Central memory CD4-positive, alpha-beta T cell (primary cell): ENCODE measurements at places on chromosomes 2 and 18.

DNA sequence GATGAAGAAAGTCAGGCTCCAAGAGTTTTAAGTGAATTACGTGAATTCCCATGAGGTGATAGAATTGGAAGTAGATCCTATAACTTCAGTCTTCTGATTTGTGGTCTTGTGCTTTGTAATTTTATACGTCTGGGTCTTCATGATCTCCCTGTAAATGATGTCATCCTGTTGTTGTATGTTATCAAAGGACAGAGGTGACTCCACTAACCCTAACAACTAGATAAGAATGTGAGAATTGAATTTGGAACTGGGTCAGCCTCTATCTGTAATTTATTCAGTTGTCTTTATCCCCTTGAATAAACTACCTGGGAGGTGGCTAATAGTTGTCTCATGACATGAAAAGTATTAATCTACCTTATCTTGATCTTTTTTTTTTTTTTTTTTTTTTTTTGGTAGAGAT lies 86.4 kb upstream of the B3GNT2 start:
- DNase-seq: no peak

DNA sequence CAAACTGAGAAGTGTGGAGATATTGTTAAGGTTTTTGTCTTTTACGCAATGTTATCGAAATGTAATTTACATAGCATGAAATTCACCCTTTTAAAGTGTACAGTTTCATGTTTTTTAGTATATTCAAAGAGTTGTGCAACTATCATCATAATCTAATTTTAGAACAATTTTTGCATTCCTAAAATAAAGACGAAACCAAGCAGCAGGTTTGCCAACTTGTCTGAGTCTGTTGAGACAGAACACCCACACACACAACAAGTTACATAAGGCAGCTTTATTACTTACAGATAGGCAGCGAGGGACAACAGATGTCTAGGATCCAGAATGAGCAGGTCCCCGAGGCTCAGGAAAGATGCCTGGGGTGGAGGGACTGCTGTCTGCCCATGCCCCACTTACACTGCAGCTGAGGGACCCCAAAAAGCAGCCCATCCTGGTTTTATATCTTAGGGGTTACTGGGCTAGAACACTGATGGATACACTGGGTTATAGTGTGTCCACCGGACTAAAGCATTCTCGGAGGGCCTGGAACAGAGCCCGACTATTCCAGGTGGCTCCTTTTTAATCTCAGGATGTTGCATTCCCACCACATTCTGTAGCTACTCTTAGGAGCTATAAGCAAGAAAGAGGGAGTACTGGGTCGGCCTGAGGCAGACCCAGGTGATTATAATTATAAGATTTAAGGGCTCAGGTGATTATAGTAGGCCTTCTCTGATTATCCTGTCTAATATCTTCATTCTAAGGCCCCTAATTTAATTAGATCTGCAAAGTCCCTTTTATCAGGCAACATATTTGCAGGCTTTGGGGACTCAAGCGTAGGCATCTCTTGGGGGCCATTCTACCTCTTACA lies 150.2 kb upstream of the DOK6 start:
- no peak for DNase-seq

DNA sequence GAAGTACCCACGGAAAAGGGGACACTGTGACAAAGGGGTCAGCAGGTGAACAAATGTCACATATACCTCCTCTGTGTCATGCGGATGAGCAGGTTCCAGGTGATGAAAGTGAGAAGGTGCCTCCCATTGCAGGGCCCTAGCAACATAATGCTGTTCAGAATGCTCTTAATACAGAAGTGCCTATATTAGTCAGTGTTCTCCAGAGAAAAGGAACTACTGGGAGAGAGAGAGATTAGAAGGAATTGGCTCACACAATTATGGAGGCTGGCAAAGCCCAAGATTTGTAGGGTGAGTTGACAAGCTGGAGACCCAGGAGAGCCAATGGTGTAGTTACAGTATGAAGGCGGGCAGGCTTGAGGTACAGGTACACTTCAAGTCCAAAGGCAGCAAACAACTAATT lies 98.1 kb upstream of the CDC42EP3 start:
- no peak for DNase-seq

DNA sequence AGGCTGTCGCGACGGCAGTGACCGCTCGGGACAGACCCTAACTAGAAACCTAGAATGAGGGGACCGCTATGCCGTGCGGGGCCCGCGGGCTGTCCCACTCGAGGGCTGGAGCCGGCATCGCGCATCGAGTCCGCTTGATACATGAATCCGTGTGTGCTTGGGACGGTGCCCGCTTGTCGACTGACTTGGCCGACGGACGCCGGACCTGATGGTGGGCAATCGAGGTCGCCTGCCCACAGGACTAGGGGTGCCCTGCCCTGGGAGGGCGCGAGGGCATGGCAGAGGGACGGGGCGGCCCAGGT lies 749 bp upstream of the PTMA start:
- DNase-seq: no peak

DNA sequence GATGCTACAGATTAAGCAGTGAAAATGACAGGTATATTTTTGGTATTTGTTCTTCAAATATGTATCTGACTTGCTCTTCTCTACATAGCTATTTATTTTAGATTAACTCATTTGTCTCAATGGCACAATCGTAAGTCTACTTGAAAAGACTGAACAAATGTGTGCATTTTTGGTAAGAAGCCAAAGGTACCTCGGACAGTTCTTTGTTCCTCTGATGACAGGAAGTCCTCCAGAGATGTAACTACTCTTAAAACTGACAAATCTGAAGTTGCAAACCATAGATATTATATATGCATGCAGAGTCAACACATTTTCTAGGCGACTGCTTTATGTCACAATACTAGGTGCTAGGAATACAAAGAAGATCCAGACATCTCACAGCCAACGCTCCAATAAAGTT lies 36.7 kb downstream of the NDUFAF7 start:
- no peak for DNase-seq

- DNase-seq: no peak
These were observed 14.6 kb upstream of the SLC9A2 start for GRCh38 chr2:102604769-102605168.

- DNase-seq: no peak
These were observed 677.5 kb upstream of the FSHR start for GRCh38 chr2:49831698-49832367.

DNA sequence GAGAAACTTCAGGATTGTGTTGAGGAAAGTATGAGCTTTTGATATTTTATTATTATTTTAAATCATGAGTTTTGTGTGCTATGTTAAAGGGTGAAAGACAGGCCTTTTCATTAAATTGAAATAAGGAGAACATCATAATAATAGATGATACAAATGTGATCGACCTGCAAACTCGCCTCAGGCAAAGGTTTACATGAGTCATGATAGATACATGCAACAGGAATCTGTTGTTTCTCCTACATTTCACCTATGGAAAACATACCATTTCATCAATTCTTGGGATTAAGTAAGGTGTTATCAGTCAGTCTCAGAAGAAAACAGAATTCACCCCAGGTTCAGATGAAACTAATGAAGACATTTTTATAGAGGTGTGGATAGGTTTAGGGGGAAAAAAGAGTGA lies 1992.5 kb upstream of the PIK3C3 start:
- no peak for DNase-seq

- DNase-seq: no peak
These were observed 59.9 kb upstream of the STPG4 start for GRCh38 chr2:47214990-47215389.

DNA sequence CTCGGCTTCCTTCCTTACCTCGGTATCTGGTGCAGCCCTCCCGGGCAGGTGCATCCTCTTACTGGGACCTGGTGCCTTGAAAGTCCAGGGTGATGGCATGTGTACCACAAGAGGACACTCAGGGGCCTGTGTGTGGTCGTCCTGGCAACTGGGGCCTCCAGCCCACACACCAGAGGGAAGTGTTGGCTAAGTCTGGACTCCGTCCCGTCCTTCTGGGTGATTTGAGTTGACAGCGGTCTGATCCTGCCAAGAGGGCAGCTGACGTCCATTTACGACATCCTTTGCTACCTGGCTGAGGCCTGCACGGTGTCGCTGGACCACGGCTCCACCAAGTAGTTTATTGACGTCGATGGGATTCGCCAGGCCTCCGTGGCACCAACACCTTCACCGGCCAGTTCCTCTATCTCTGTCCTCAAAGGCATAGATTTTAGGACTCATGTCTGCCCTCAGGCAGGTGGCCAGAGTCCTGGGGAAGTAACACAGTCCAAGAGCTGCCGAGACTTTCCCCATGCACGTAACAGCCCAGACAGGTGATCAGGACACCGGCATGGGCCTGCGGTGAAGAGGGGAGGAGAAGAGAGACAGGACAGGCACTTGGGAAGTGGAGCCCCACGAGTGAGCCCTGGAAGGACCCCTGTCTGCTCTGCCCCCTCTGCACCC lies 186.0 kb upstream of the HDAC4 start:
- DNase-seq: no peak

DNA sequence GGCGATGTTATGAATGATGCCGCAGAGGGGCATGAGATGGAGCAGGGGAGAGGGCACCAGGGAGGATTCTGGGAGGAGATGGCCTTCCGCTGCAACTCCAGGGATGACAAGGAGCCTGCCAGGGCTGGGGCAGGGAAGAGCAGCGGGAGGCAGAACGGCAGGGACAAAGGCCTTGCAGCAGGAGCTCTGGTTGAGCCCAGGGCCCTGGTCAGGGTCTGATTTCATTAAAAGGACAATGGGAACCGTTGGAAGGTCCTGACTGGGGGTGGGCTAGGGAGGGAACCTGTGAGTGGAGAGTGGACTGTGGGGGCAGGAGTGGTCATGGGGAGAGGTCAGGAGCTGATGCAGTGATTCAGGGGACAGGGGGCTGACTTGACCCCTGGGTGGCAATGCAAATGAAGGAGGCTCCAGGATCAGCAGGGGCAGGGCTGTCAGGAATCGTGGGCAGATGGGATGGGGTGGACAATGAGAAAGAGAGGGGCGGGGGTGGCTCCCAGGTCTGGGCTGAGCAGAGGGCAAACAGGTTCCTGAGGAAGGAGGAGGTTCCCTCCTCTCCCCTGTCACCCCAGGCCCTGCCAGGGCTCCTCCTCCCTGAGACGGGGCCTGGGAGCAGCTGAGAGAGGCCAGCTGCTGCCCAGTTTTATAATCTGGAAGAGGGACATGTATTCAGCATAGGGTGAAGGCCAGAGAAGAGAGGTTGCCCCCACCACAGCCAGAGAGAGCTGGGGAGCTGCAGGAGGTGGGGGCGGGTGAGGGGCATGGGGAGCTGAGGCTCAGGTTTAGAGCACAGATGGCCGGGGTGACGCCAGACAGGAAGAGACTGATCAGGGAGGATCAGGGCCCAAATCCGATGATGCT lies 7.3 kb upstream of the DUSP2 start:
- no peak for DNase-seq

- no peak for DNase-seq
These were observed 250.4 kb upstream of the DSEL start for GRCh38 chr18:67766930-67767329.

DNA sequence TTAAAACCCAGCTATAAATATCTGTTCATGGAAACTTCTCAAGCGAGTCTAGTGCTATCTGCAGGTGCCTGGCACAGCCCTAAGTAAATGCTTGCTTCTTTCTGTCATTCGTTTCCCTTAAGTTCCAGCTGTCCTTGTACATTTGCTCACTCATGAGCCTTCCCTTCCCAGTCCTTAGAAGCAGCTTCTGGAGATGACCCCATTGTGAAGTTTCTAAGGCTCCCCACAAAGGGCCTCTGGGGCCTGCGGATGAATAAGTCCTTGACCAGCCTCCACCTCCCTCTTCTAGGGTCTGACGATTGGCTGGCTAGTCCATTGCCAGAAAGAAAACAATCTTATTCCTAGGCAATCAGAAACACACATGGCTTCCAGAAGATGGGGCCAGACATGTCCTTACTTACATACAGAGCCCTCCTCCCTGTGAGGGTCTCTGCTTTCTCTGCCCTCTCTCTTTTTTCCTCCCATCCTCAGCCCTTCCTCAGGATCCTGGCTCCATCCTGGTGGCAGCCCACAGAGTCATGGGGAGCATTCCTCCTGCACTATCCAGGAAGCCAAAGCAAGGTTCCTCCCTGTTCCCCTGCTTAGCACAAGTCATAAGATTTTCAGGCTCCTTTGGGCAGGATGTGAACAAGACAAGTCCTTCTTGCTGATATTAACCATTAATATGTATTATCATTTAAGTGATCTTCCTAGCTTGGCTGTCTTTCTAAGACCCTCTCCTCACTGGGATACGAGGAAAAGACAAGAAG lies 87.3 kb downstream of the TNFRSF11A start:
- DNase-seq: no peak

GRCh38 chr18:49656073-49656692 lies 94.3 kb downstream of the LIPG start:
- DNase-seq: no peak

- DNase-seq: no peak
These were observed 640.7 kb downstream of the IRS1 start for GRCh38 chr2:226158940-226159339.

- no peak for DNase-seq
These were observed 25.3 kb downstream of the RAMP1 start for GRCh38 chr2:237884681-237885080.

- no peak for DNase-seq
These were observed 1.7 kb downstream of the TMEM127 start for GRCh38 chr2:96264086-96264485.

- no peak for DNase-seq
These were observed 41.7 kb downstream of the PLEKHM3 start for GRCh38 chr2:207983641-207984042.

DNA sequence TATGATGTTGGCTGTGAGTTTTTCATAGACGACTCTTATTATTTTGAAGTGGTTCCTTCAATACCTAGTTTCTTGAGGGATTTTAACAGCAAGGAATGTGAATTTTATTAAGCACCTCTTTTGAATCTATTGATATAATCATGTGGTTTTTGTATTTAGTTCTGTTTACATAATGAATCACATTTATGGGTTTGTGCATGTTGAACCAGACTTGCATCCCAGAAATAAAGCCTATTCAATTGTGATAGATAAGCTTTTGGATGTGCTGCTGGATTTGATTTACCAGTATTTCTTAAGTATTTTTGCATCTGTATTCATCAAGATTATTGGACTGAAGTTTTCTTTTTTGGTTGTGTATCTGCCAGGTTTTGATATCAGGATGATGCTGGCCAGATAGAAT lies 131.6 kb upstream of the SCN7A start:
- DNase-seq: no peak

DNA sequence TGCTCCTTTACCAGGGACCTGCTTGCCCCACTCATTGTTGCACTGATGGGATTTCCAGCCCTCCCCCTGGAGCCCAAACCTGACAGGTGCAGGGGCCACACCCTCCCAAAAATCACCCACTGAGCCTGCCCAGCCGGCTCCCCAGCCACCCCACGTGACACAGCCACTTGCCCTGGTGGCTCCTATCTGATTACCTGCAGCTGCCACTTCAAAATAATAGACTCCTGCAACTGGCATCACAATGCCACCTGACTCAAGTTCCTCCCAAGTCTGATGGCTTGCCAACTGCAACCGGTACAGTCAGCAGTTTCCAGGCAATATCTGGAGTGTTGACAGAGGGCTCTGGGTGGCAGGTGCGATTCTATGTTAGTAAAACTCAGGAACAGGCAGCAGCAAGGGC lies 66.2 kb downstream of the CRACDL start:
- no peak for DNase-seq

GRCh38 chr18:78975292-78975691 lies 4.3 kb upstream of the SALL3 start:
- DNase-seq: no peak

- DNase-seq: no peak
These were observed 240.2 kb downstream of the CYP26B1 start for GRCh38 chr2:71907503-71907902.

GRCh38 chr2:49028101-49028500 lies 126.2 kb downstream of the FSHR start:
- DNase-seq: no peak

- DNase-seq: no peak
These were observed 20.5 kb downstream of the FTCDNL1 start for GRCh38 chr2:199830531-199830930.
